ENCODE measurements at places on chromosomes 4 and X.

DNA sequence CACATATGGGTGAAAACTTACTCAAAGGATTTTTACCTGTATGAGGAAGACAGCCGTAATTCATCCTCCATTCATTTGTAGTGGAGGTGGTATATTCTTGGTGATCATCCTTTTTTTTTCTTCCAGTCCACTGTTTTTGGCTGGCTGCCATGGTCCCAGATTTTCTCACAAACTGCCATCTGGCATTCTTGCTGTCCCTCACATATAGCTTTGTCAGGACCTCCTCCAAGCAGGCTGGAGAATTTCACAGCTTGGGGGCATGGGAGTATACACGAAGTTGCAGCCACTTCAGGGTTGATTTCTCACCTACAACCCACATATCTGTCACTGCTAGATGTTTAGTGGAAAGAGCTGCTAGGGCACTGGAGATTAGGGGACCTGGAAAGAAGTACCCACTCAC, 401.0 kb downstream of the IL1RAPL1 start:
- DNase-seq = no peak

DNA sequence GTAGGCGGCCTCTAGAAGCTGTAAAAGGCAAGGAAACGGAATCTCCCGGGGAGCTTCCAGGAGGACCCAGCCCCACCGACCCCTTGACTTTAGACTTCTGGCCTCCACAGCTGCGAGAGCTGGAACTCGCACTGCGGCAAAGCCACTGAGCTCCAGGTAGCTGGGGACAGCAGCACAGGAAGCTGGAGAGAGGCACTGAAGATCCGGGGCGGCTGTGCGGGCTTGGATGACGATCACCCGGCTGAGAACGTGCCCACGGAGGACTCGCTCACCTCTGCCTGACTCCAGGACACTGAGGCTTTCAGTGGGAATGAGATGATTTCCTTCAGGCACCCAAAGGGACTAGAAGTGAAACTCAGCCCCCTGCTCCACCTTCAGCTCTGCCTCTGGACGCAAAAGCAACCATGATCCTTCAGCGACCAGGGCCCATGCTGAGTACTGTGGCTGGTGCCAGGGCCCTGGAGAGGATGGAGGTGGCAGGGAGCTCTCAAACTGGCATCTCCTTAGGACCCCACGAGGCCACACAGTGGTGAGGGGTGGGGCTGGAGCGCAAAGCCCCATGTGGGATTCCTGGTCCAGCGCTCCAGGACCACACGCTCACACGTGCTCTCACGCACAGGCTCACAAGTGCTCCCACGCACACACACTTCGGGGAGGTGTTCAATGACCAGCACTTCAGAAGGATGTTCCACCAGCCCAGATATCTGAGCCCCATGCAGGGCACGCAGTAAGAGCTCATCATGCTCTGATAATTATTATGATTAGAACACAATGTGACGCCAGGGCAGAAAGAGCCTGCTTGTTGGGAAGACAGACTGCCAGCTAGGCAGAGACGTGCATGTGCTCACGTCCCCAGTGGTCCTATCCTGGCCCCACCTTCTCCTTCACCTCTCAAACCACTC, 47.2 kb downstream of the ADRA2C start:
- no peak for DNase-seq

DNA sequence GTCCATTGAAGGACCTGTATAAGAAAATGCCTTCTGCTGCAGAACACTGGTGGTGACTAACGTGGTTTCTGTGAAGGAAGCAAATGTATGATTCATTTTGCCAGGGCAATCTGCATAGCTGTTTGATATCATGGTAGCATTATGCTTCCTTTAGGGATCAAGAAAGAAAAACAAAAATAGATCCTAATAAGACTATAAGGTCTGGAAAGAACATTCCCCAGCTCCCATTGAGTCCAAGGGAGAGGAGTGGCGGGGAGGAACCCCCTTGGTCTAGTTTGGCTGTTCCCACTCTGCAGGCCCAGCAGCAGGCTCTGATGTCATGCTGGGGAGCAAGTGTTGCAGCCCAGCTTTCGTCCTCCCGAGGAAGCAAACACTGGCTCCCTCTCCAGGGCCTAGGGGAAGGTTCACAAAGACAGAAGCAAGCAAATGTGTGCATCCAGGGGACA, 154.5 kb upstream of the GALNT7 start:
- DNase-seq = no peak

DNA sequence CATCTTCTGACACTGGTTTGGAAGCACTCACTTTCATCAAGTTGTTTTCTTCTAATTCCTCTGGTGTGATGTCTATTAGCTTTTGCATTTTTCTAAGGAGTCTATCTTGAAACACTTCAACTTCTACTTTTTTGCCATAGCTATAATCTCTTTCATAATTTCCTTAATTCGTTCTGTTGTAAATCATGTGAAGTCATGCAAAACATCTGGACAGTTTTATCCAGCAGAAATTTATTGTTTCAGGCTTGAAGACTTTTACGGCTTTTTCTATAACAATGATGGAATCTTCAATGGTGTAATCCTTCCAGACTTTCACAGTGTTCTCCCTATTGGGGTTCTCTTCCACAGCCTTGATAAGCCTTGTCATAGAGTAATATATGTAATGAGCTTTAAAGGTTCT, 74.9 kb upstream of the PABPC4L start:
- DNase-seq = no peak

DNA sequence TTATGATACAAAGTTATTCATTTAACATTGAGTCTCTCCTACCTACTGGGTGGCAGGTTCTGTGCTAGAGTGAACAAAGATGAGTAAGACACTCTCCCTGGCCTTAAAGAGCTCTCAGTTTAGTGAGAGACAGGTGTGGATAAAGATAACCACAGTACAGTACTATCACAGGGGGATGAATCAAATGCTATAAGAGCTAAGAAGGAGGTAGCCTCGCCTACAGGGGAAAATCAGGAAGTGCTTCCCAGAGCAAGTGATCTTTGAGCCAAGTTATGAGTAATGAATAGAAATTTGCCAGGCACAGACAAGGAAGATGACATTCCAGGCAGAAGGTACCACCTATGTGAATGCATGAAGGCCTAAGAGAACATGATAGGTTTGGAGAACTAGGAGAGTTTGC, 3.4 kb upstream of the IGBP1 start:
- no peak for DNase-seq

DNA sequence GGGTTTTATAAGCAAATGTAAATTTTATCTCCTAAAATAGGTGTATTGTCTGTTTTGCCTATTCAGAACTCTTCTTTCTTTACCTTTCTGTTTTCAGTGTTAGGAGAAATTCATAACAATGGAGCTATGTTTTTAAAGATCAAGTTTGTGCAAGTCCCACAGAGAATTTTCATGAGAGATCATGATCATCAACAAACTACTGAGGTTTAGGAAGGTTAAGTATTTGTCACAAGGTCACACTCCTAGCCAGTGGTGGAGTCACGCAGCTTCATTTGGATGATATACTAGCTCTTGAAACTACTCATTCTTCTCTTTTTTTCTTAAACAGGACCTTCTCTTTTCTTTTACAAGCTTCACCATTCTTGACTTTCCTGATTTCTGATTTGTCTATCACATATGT, 892.6 kb upstream of the FRG1 start:
- no peak for DNase-seq

DNA sequence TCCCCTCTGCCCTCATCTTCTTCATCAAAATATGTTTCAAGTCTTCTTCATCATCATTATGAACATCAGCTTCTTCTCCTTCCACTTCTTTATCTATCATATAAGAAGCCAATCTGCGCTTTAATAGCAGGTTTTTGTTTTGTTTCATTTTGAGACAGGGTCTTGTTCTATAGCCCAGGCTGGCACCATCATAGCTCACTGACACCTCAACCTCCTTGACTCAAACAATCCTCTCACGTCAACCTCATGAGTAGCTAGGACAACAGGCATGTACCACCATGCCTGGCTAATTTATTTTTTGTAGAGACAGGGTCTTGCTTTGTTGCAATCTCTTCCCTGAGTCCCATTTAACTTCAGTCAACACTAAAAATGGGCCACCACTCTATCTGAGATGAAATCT, 27.0 kb downstream of the PRDM5 start:
- no peak for DNase-seq

DNA sequence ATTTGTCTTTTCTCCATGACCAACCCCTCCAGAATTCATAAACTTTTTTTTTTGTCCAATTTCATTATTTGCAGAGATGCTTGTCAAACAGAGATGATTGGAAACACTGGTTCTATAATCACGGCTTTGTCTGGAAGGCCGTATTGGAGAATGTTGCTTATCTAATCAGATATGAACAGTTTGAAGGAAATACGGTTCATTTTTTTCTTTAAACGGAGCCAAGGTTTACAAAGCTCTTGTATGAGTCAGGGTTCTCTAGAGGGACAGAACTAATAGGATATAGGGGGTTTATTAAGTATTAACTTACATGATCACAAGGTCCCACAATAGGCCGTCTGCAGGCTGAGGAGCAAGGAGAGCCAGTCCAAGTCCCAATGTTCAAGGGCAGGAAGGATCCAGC, 1415.8 kb downstream of the C4orf33 start:
- DNase-seq = no peak

DNA sequence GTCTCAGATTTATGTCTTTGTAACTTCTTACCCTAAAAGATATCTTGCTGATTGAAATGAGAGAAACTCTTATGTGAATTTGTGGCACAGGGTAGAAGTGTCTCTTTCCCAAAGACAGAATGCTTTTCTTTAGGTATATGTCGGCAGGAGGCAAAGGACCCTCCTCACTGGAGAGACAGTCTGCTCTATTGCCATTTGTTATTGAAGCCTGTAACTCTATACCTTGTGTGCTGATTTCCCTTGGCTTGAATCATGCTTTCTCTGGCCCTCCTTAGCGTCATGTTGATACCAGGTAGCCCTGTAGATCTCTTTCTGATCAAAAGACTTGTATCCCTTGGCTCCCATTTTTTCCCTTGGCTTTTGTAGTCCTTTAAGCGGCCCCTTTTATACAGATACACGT, 284.3 kb downstream of the CXXC4 start:
- no peak for DNase-seq

DNA sequence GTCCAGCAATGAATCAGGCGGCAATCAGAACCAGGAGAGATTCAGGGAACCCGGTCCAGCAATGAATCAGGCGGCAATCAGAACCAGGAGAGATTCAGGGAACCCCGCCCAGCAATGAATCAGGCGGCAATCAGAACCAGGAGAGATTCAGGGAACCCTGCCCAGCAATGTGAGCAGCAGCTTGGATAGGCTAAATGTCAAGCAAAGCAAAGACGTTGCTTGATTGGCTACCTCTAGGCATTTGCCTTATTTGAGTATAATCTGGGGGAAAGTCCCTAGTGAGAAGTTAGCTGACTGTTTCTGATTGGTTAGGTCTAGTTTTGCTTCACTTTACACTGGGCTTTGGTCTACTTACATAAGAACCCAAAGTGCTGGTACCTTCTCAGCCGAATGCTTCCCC, 1212.2 kb upstream of the TENM3 start:
- no peak for DNase-seq

DNA sequence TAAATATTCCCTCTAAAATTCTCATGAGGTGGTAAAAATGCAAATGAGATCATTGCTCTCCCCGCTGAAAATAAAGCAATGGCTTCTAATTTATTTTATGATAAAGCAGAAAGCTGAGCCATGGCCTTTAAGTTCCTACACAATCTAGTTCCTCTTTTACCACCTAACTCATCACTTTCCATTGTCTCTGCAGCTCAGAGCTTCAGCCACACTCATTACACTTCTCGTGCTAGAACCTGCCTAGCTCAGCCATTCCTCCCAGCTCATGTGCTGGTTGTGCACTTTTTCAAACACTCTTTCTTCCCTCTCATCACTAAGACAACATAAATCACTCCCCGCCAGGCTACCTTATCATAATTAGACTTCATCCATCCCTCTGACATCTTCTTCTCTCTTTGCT, 1112.1 kb upstream of the PRKX start:
- DNase-seq = no peak

GRCh38 chr4:101500742-101501141, 153.4 kb upstream of the PPP3CA start:
- DNase-seq = no peak

DNA sequence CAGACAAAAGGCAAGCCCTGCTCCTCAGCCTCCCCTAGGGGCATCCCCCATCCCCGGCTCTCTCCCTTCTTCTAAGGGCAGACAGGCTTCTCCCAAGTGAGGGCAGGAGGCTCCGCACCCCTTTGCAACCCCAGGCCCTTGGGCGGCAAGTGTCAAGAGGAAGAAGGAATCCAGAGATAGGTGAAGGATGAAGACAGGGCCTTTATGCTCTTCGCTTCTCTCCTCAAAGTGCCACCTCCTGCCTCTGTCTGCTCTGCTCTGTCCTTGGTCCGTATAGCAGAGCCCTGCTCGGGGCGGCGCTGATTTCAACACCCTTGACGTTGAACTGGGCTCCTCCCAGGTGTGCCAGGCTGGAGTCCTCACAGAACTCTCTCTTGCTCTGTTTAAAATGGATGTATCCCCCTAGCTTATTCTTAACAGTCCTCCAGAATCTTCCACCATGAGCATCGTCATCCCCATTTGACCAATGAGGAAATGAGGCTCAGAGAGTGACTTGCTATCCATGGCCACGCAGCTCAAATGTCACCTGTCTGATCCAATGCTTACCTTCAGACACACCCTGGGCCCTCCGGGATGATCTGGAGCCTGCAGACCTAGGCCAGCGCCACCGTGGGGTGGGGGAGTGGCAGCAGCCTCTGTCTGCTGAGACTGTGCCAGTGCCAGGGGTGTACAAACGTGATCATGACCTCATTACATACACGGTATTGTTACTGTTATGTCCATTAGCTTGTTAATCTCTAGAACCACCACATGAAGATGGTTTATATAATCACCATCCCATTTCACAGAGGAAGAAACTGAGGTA, 99.8 kb downstream of the PHKA2 start:
- DNase-seq = no peak

DNA sequence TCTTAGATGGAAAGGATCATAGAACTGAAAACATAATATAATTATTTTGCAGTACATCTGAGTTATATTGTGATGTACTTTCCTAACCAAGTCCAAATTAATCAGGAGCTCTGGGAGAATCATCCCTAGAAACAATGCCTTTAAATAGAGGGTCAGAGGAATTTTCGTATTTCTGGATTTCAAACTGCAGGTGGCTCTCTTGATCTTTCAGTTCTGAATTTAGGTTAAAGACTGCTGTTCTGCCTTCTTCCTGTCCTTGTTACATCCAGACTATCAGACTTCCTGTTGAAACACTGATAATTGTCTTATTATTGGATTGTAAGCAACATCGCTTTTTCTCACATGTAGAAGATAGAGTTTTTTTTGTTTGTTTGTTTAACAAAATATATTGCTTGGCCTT, 142.7 kb downstream of the RPA4 start:
- DNase-seq = no peak

- no peak for DNase-seq
These were observed 12.9 kb downstream of the NHSL2 start for GRCh38 chrX:71923516-71923915.

- no peak for DNase-seq
These were observed 74.0 kb downstream of the AFF2 start for GRCh38 chrX:148574237-148574973.

DNA sequence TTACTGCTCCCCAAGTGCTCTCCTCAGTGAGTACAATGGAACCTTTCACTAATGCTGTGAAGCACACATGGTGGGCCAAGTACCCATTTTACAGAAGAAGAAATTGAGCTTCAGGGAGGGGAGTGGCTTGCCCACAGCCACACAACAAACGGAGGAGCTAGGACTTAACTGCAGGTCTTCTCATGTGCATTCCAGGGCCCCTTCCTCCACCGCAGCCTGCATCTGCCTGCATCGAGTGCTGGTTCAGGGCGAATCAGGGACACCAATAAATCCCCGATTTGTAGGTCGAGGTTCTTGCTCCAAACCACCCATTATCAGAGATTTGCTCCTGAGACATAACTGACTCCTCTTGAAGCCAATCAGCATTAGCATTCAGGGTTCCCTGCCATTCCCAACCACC, 100.9 kb downstream of the MAMLD1 start:
- DNase-seq = no peak

- DNase-seq = no peak
These were observed 41.6 kb upstream of the ACSL4 start for GRCh38 chrX:109774706-109775105.
